ENCODE measurements at places on chromosomes 3 and 15.

GRCh38 chr3:112360561-112360960 lies 27.6 kb downstream of the CD200 start:
- DNase-seq: no peak

DNA sequence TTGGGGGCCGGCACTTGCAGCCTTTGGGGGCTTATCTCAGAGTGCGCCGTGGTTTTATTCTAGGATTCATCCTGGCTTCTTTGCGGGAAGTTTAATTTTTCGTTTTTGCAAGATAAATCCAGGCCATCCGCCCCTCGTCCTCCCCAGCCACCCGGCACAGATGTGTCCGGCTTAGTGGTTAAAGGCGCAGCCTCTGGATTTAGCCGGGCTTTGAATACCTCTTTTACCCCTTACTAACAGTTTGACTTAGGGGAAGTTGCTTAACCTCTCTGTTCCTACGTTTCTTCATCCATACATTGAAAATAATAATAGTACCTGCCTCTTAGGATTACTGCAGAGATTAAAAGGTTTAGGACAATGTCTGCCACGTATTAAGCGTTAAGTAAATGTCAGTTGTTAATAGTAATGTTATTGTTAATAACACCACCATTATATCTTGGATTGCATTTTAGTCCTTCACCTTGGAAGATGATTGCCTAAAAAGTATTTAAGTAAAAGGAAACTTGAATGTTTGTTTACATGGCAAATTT lies 714 bp downstream of the ECT2 start:
- DNase-seq: peak; percentile 20

- DNase-seq: no peak
These were observed 394.5 kb downstream of the SHQ1 start for GRCh38 chr3:72453706-72454105.

GRCh38 chr3:191425322-191425734 lies 35.6 kb upstream of the PYDC2 start:
- DNase-seq: no peak

- no peak for DNase-seq
These were observed 74.7 kb downstream of the MLH1 start for GRCh38 chr3:37068031-37068430.

DNA sequence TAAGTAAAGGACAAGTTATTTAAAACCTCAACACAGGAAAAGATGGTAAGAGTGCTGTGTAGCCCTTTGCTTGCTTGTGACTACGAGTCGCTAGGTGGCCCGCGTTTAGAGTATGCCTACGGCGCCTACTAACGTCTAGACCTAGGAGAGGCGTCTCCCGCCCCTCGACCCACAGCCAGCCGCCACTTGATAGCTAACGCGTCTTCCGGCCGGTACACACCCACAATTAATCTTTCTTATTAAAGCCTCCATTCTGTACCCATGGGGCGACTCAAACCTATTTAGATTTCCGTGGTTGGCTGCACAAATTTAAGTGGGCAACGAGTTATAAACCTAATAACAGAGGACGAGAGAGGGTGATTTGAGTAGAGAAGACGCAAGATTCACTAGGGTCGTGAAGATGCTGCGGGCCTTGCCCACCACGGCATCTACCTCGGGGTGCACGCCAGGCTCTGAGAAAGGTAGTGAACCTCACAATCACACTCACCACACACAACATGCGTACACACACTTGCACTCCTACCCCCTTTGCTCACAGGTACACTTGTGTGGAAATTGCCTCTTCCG lies 12.0 kb downstream of the SOX2 start:
- no peak for DNase-seq
